ENCODE measurements at places on chromosomes 5 and 9.

GRCh38 chr5:125011014-125011413, 264.6 kb upstream of the ZNF608 start:
- no peak for DNase-seq

DNA sequence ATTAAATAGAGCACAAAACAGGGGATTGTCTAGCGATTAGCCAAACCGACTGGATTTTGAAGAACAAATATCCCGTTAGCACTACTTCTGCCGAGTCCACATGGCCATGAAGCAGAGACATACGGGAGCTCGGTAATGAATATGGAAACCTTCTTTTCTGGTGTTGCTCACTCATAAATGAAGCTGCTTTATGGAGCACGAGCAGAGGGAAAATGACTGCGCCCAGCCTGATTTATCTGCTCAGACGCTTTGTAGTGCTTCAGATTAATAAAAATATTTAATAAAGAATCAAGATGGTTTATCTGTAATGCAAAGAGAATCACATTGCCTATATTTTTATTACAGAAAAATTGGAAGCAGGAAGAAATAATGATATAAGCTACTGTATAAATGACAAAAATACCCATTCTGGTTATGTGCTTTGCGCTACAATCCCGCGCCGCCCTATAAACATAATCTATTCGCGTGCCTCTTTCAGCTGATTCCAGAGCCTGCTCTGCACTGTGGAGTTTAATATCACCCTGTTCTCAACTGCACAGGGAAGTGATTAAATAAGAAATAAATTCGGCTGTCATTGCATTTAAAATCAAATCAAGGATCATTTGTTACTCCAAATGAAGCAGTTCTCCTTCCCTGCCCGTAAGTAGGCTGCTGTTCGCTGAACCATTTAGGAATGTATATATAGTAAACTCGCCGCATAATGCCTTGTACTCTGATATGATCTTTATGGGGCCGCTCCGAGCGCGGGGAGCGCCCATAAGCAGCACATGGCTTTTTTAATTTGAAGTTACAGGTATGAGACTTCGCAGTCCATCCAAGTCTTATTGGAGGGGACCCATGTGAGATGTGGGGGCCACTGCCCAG, 22.3 kb upstream of the UBAC1 start:
- DNase-seq, result no peak

DNA sequence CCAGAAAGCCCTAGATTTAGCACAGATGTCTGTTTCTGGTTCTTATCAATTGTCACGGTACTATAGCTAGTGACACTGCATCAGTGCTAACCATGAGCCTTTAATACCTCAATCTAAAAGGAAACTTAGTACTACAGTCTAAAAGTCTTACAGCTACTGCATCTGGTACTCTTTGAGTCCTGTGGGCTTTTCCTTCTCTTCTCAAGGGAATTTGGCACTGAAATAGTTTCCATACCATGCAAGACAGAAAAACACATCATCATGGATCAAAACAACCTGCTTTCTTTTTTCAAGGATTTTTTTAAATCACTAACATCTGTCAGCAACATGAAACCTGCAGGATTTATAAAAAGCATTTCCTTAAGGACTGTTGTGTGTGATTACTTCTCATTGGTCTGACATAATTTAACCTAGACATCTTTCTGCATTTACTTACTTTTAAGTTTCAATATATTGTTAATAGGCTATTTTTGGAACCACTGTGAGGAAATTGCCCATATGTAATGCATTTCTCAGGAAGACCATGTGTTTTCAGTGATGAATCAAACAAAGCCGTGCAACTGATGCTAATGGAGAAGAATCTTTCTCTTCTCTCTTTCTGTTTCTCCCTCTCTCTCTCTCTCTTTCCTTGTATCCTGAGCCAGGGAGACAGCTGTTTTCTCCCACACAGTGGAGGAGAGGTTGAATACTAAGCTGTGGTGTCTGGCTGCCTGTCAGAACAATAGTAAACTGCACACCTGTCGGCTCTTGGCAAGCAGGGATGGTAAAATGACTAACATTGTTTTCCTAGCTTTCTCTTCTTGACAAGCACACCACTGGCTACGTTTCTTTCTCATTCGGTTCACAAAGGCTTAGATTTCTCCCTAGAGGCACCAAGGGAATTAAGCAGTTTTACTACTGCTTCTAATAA, 273.4 kb downstream of the CSNK1G3 start:
- peak; percentile 12 for DNase-seq

DNA sequence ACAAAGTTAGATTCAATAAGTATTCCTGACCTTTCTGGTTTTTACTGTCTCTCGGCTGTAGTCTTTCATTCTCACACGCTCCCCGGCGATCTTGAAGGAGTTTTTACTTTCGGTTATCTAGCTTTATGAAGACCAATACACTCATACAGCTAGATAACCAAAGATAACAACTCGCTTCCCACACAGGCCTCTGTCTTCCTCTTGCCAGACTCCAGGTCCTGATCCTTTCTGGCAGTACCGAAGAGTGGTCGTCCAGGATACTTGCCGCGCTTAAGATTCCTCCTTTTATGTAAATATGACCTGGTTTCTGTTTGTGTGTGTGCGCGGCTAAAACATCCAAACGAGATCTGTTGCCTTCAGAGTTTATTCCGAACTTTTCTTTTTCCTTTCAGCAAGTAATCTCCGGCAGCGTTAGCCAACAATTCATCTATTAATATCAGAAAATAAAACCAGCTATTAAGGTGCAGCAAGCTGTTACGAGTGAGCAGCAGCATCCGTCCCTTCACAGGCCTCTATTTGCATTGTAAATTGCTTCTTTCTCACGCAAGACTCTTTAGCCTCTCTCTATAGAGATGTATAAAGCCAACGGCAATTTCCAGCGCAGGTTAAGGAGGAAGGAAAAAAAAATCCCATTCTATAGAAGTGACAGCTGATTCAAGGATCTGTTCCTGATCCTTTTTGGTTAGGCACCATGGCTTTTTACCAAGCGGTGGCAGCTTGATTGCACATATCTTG, 216.1 kb downstream of the MEF2C start:
- DNase-seq, result no peak

GRCh38 chr5:96023518-96023917, 61.9 kb upstream of the ELL2 start:
- DNase-seq, result no peak

GRCh38 chr9:684054-684890, 157.2 kb upstream of the DMRT1 start:
- no peak for DNase-seq

DNA sequence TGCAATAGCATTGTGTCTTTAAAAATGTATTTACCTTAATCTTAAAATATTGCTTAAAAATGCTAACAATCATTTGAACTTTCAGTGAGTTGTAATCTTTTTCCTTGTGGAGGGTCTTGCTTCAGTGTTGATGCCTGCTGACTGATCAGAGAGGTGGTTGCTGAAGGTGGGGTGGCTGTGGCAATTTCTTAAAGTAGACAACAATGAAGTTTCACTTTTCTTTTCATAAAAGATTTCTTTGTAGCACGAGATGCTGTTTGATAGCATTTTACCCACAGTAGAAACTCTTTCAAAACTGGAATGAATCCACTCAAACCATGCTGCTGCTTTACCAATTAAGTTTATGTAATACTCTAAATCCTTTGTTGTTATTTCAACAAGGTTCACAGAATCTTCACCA, 50.8 kb downstream of the NR3C1 start:
- no peak for DNase-seq

DNA sequence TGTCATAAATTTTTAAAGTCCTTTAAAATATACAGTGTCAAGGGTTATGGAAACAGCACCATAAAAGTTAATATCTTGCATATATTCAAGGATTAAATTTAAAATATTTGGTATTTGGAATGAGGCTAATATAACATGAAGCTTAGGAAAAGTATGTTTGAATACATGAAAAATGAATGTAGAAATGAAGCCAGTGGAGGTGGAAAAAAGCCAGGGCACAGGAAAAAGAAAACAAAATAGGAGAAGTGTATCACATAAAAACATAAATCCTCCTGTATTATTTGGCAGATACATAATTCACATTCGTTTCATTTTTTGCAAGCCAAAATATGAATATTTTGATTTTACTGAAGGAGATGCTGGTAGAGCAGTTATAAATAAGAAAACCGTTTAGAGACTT, 587.0 kb upstream of the ZNF608 start:
- no peak for DNase-seq

DNA sequence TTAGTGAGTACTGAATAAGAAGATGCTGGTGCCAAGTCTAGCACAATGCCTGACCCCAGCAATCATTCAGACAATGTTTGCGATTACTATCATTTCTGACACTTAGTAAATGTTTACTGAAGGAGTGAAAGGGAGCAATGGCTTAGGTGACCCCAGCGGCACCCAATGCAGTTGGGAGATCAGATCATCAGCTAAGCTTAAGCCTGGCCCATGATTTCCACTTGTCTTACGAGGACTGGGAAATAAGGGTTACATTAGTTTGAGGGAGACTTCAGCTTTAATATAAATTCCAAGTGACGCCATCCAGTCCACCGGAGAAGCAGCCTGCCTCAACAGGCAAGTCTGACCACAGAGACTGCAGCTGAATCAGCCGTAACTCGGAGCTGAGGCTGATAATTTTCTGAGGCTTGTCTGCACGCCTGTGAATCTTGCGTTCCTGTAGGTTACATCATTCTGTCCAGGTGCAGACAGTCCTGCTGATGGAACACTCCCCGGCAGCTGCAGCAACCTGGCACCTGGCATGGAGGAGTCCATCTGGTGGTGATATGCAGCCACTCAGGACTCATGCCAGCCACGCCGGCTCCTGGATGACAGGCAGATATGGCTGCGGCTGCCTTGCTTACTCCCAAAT, 34.9 kb upstream of the FGF1 start:
- peak; percentile 93 for DNase-seq

DNA sequence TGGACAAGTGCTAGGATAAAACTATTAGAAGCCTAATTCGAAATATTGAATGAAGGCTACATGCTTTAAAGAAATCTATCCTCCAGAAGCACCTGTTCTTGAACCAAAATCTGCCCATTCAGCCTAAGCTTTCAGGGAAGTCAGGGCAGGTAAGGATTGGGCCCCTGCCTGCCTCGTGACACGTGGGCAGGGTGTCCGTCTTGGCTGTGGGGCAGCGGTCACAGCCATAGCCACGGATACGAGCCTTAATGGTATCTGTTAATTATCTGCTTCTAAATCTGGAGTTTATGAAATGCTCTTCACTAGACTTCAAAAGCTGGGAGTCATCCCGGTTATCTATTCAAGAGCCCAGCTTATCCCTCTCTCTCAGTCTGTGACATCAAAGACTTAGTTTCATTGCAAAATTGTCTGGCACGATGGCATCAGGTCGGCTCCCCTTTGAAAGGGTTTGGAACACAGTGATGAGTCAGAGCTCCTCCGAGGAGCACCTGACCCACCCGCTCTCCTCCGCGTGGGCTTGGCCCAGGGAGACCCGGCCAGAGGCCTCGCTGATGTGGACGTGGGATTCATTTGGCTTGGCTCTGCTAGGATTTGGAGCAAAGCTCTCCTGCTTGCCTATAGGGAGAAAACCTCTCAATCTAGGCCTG, 135.9 kb downstream of the MACROH2A1 start:
- DNase-seq, result peak; percentile 31

- no peak for DNase-seq
Measured at GRCh38 chr9:89179540-89179894, 899 bp upstream of the SHC3 start.
